ENCODE measurements at places on chromosomes 7 and 10.
A peak's percentile ranks its signal among the peaks of the same experiment; 100 is the strongest.

DNA sequence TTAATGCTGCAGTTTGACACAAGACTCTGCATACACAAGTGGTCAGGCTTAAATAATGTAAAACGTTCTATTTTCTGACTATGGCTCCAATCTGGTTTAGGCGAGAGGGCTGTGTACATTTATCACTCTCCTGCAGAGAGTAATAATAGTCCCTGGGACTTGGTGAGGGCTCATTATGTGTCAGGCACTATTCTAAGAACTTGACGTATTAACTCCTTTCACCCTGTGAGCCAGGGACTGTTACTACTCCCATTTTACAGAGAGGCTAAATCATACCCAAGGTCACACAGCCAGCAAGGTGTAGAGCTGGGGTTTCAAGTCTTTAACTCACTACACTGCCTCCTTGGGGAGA is 187.2 kb upstream of the LYZL2 start:
- no peak for DNase-seq

- DNase-seq, result no peak
Observed at GRCh38 chr7:187227-187927, 5.0 kb upstream of the FAM20C start.

DNA sequence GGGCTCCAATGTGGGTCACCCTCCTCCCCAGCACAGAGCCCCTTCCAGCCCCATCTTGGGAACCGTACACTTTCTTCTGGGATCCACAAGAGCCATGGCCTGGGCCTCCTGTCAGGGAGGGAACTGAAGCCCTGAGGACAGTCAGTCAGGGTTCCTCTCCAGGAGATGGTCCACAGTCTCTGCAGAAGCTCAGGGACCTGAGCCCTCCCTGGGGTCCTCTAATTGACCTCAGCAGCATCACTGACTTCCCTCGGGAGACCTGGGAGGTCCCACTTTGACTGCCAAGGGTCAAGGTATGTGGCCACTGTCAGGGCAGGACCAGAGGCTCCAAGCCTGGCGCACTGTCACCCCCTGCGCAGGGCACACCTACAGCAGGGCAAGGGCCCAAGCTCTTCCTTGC is 32.3 kb downstream of the NOD1 start:
- no peak for DNase-seq

DNA sequence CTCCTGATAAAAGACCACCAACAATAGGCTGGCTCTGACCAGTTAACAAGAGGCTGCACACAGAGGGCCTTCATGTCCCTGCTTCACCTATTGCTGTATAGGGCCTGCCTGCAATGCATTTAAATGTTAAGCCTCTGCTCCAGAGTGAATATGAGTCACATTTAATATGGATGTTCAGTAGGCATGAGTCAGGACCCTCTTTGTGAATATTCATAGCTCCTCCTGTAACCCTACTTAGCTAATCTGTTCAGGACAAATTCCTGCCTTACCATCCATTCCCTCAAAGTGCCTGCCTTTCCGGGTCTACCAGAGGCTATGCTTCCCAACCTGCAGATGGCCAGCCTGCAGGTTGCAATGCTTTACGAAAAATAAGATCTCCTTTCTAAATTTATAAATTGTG is 32.5 kb downstream of the ARHGAP22 start:
- no peak for DNase-seq

DNA sequence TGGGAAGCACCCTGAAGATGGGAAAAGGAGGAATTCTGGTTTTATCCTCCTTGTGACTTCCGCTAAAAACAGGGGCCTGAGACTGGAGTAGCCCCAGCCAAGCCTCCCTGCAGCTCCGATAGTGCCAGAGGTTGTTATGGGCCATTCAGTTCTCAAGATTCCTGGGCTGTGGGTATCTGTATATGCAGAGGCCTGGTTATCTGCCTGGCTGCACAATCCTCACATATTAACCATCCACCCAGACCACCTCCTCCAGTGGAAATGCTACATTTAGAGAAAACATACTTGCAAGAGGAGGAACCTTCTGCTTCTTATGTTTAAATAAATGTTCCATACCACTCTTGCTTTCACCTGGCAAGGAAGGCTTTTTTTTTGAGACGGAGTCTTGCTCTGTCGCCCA is 34.6 kb downstream of the ARL3 start:
- DNase-seq, result no peak

DNA sequence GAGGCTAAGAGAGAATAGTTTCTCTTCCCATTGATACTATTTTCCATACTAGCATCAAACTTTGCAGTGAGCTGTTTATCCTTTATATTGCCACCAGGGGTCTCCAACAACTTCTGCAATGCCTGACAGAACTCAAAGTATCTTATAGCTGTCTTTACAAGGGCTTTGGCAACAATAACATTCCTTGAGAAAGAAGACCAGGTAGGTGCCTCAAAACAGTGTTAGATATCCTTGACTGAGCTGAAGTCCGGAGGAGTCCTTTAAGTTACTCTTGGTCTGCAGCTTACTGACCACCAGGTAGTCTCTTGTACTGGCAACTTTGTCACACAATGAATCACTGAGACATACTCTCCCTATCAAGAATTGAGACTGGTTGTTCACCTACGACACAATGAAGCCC is 30.0 kb upstream of the TES start:
- DNase-seq, result peak; percentile 55

DNA sequence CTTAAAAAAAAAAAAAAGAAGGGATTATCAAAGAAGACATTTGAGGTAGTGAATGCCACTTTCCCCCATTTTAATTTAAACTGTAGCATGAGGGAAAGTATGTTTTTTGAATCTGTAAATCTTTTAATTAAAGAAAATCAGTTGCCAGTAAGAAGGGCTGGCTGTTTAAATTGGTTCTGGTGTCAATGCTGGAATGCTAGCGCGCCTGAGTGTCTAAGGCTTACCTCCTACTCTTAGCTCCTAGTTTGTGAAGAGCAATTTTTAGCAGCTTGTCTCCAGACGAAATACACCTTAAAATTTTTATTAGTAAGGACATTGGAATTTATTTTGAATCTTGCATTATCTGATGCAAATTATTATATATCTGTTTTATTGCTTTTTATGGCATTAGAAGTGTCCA is 54.1 kb downstream of the UBE3C start:
- no peak for DNase-seq

- DNase-seq, result no peak
Observed at GRCh38 chr7:12358694-12359093, 45.0 kb downstream of the VWDE start.

GRCh38 chr10:23095966-23096801 is 805 bp downstream of the MSRB2 start:
- DNase-seq, result peak; percentile 7

- DNase-seq, result no peak
Observed at GRCh38 chr7:50371551-50372021, 67.1 kb downstream of the IKZF1 start.

DNA sequence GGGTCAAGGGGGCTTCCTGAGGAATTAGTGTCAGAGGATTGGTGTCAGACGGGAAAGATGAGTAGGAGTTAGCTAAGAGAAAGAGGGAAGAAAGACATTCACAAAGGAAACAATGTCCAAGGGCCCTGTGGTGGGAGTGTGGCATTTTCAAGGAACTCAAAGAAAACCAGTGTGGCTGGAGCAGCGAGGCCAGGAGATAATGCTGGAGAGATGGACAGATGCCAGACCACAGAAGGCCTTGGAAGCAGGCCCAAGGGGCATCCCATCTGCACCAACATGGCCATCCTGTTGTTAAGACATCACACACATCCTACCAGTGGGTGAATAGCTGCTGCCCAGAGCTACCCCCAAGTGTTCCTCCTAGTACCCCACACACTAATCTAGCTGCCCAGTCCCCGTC is 36.1 kb upstream of the CUL1 start:
- no peak for DNase-seq

DNA sequence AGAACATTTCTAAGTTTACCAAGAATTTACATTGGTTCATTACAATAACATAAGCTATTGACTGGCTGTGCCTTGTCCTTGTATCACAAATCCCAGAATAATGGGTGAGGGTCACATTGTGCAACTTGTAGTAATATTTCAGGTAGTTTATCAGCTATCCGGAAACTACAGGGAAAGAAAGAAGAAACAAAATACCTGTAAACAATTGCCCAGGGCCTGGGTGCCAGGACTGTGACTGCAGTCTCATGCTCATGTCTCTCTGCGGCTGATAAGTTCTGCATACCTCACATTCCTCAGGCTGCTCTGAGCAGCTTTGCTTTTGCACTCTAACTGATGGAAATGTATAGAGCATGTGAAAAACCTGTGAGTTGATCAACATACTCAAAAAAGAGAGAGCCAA is 131.8 kb upstream of the TRIM24 start:
- DNase-seq, result no peak

GRCh38 chr7:69309601-69310000 is 288.7 kb upstream of the AUTS2 start:
- DNase-seq, result no peak

- no peak for DNase-seq
Observed at GRCh38 chr10:131032329-131033165, 279.0 kb downstream of the TCERG1L start.

DNA sequence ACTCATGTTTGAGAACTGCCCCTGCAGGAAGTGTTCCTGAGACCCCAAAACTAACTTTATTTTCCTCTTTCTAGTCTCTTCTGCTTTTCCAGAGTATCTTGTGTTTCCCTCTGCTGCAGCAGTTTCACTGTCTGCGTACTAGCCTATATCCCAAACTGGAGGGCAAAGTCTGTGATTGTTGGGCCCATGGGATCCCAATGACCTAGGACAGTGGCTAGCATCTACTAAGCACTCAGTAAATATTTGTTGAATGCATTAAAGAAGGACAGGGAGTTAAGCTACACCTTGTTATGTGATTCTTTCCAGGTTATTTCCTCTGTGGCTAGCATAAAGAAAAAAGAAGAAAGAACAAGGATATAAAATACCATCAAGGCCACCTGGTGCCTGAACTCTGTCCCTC is 210.6 kb upstream of the PHYHIPL start:
- no peak for DNase-seq

GRCh38 chr10:8615118-8615517 is 560.6 kb downstream of the GATA3 start:
- DNase-seq, result no peak

- no peak for DNase-seq
Observed at GRCh38 chr10:93468461-93469213, 13.5 kb downstream of the MYOF start.

DNA sequence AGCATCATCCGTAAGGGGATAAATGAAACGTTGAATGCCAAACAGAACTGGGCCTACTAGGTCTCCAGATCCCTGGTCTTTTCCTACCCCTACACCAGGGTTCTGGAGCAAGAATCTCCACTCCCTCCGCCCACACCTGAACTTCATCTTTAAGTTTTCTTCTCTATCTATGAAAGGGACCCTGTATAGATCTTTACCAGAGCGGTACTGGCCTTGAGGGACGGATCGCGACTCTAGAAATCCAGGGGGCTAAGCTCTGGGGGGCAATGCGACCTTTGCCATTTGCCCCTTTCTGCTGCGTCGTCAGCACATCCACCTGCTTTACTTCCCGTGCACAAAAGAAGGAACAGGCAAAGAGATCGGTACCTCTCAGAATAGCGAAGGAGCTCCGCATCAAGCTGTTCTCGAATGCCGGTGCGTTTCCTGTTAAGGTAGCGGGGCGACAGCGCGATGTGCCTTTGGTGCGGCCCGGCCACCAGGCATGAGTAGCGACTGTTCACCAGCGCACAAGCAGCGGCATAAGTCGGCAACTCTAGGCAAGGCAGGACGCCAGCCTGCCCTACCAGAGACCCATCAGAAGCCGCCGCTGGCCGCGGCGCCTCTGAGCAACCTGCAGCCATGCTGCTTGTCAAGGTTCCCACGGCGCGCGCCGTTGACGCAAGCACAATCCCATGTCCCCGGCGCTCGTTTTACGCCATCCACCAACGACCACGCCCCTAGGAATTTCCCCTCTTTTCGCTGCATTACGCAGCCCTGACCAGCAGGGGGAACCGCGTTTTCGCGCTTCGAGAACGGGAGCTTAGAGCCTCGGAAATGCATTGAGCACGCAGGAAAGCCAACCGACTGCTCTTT is at the start of gene POLR1F:
POLR1F (minus strand) TSS at position 641 of the 852 bp plus-strand sequence; CDS start at position 620, 21 bp downstream.
- peak; percentile 93 for DNase-seq

GRCh38 chr7:113131367-113131766 is 13.0 kb upstream of the SMIM30 start:
- no peak for DNase-seq

DNA sequence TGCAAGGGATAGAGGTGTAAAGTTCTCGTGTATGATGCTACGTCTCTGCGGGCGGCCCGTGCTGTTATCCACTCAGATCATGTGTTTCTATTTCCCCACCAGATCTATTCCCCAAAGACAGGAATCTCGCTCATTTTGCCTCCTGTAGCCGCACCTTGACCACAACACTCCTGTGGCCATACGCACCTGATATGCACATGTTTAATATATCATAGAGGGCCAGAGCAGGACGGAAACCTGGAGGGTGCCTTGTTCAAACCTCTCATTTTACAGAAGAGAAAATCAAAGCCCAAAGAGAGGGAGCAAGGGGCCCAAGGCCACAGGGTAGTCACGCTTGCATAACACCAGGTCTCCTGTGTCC is 37.6 kb downstream of the STRA8 start:
- DNase-seq, result no peak

GRCh38 chr7:139630643-139631519 is 107.4 kb downstream of the CLEC2L start:
- no peak for DNase-seq

DNA sequence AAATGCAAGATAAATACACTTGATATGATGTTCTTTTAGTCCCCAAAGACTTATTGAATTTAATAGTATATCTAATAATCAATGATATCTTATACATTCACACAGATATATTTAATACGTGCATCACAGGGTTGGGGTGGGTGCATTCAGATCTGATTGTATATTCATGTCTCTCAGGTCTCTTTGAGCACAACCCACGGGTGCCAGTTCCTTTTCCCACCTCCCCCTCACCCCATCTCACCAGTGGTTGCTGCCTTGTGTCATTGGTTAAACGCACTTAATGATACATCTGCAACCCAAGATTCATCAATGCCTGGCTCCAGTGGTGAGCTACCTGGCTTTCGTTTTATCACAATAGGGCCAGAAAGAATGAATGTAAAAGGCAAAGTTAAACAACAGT is 6.2 kb downstream of the LRIT1 start:
- no peak for DNase-seq
